ENCODE measurements at places on chromosomes 12 and 14.

GRCh38 chr12:129571901-129572494 is 331.8 kb downstream of the TMEM132D start:
- DNase-seq, result no peak

DNA sequence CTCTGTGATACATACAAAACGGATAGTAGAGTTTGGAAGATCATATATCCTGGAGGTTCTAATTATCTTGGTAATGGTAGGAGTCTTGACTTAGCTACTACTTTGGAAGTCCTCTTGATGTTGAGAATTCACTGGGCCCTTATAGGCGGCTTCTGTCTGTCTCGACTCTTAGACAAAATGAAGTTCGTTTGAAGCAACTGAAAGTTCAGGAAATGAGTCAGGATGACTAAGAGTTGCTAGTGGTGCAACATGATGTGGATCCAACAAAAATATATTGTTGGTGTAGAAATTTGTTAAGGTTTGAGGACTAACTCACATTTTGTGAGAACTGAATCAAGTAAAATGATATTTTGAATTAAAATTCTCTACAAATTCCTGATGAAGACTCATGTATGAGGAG is 272.7 kb downstream of the AEBP2 start:
- peak; percentile 86 for DNase-seq

DNA sequence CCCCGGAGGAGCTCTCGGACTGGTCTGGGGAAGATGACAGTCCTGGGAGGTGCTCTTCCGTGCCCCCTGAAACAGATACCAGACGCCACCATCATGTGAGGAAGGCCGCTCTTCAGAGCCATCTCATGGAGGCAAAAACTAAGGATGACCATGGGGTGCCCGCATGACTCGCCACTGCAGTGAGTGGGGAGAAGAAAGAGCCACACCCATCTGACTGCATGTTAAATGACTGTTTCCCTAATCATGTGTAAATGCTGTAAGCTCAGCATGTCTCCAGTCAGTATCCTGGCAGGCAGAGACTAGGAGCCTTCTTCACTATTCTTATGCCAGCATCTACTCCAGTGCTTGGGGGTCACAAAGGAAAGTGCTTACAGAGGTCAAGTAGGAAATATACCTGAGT is 4.0 kb downstream of the STON2 start:
- no peak for DNase-seq

DNA sequence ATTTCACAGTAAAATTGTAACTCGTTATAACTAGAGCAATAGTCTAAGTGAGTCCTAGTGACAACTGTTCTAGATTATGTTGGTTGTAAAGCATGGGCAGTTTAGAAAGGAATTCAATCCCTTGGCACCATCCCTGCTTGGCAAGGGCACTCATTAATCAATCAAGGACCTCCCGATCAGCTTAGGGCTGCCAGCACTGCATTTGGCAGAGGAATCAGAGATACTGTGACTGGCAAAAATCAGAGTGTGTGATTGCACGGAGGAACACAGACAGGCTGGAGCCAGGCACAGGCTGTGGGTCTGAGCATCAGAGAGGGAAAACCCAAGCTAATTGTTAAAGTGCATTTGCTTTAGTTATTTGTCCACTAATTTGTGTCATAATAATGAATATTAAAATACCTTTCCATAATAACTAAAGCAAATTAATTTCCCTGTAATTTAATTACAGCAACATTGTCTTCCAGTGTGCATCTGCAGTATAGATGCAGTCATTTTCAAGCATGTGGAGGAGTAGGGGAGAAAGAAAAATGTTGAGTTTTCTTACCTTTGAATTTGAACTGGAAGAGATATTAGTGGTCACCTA is 3.2 kb upstream of the EGLN3 start:
- no peak for DNase-seq

GRCh38 chr12:22588817-22589216 is 36.2 kb upstream of the ETNK1 start:
- DNase-seq, result no peak

GRCh38 chr12:108768591-108769500 is 37.5 kb upstream of the CORO1C start:
- no peak for DNase-seq

DNA sequence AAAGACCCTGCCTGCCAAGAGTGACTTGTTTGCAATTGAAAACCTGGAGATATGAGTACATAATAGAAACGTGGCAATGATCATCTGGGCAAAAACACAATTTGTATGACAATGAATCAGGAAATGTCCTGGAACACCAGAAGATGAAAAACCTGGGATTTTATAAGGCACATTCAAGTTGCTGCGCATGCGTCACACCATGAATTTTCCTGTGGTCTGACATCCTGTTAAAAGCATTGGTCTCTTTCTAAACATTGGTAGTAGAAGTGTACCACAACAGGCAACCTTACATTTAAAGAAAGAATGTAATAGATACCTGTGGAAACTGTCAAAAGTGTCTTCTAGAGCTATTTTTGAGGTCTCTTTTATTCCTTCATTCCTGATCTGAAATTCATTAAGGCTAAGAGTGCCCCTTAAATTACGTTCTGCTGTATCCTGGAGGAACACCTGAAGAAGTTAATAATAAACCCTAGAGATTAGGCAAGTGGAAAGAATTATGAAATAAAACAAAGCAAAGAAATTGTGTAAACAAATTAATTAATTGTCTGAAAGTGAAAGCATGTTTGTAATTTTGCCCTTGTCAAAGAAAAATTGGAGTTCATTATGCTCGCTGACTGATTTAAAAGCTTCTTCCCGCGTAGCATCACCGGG is 676.5 kb downstream of the DIO2 start:
- no peak for DNase-seq

- no peak for DNase-seq
These were observed 166.0 kb downstream of the KLHL28 start for GRCh38 chr14:44795725-44796124.

- no peak for DNase-seq
These were observed 56.3 kb upstream of the SLC8A3 start for GRCh38 chr14:70245026-70245425.

GRCh38 chr12:68253504-68253903 is at the start of gene IL22:
IL22 (minus strand) TSS chr12:68253604; CDS start chr12:68253448, 156 bp downstream.
- no peak for DNase-seq

- no peak for DNase-seq
These were observed 200.2 kb downstream of the ADGRD1 start for GRCh38 chr12:131153956-131154355.

GRCh38 chr12:3533703-3534386 is 42.8 kb downstream of the PRMT8 start:
- DNase-seq, result peak; percentile 7

DNA sequence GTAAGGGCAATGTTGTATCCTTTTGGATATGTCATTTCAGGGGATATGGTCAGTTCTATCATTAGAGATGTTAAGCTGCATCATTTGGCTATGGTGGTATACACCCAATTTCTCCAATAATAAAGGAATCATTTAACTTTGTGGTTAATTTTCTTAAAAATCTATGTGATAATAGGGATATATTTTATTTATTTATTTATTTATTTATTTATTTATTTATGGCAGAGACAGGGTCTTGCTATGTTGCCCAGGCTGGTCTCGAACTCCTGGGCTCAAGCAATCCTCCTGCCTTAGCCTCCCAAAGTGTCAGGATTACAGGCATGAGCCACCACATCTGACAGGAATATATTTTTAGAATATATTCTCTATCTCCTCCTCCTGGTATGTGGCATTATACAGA is 85.7 kb downstream of the EML5 start:
- no peak for DNase-seq

DNA sequence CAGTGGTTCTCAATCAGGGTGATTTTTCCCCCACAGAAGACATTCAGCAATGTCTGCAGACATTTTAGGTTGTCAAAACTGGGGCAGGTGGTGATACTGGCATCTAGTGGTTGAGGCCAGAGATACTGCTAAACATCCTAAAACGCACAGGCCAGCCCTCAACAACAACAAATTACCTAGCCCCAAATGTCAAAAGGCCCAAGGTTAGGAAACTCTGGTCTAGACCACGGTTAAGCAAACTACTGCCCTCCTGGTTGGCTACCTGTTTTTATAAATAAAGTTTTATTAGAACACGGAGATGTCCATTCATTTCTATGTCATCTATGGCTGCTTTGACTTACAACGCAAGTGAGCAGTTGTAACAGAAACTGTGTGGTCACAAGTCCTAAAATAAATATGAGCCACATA is 186.7 kb downstream of the EFCAB11 start:
- DNase-seq, result peak; percentile 51

Data from brain microvascular endothelial cell (primary cell).